ENCODE measurements at places on chromosomes 16 and 17.

DNA sequence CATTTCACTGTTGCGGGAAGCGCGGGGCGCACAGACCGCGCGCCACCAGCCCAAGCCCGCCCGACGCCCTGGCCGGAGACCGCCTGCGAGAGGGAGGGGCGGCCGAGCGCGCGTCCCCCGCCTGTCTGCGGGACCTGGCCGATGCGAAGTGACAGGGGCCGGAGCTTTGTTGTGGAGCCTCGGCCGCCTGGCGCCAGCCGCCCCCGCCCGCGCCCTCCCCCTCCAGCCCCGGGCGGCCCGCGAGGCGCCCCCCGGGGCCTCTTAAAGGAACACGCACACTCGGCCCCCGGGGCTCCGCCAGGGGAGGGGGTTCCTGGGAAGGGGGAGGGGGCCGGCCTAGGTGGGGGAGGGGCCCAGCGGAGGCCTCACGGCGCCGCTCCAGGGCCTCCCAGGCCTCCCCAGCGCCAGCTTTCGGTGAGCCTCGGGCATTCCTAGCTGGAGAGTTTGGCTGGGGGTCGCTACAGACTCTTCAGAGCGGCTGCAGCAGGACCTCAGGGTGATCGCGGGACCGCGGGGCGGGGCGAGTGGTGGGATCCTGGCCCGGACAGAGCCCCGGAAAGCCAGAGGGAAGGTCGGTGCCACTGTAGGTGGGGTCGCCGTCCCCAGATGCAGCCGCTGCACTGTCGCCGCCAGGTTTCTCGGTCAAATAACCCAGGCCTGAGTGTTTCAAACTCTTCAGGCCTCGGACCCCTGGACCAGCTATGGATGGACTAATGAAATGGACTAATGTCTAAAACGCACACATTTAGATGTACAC is 2.4 kb upstream of the TBX2 start:
- no peak for DNase-seq
- no peaks in the 10 kb centered on the region for H3K36me3 ChIP-seq
- H3K4me1 ChIP-seq, result peaks cover 11% of the 10 kb centered on the region
- no peak overlapping the region for H3K27ac ChIP-seq
- peaks cover 71% of the 10 kb centered on the region for H3K27me3 ChIP-seq
- H3K4me3 ChIP-seq, result peak overlapping the region; percentile 4

GRCh38 chr17:64780096-64781013 is 118.2 kb upstream of the SMURF2 start:
- H3K36me3 ChIP-seq, result no peaks in the 10 kb centered on the region
- peaks cover 24% of the 10 kb centered on the region for H3K27me3 ChIP-seq
- H3K4me3 ChIP-seq, result peak overlapping the region; percentile 57

GRCh38 chr16:67430977-67431774 is at the start of gene HSD11B2:
TSS of gene HSD11B2 (plus strand) at chr16:67431121. CDS start at chr16:67431249, 128 bp downstream.
- H3K4me1 ChIP-seq, result peaks cover 7% of the 10 kb centered on the region
- H3K36me3 ChIP-seq, result peaks cover 4% of the 10 kb centered on the region
- no peak within 1 kb of the TSS for H3K27ac ChIP-seq
- H3K4me3 ChIP-seq, result peak within 1 kb of the TSS; percentile 79

DNA sequence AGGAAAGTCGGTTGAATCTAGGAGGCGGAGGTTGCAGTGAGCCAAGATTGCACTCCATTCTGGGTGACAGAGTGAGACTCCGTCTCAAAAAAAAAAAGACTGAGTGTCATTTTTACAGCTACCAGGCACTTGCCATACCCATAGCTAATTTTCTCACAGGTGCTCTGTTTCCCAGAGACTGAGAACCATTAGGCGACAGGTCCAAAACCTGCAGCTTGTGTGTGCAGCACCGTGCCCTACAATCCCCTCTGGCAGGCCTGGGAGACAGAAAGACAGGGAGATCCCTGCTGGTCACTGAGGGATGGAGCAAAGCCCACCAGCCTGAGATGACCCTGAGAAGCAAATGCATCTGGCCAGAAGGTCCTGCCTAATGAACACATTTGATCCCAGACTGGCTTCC is 2.7 kb downstream of the TFAP4 start:
- H3K36me3 ChIP-seq, result no peaks in the 10 kb centered on the region
- H3K4me1 ChIP-seq, result no peaks in the 10 kb centered on the region
- H3K27me3 ChIP-seq, result no peaks in the 10 kb centered on the region
- no peak overlapping the region for H3K4me3 ChIP-seq
- DNase-seq, result no peak

DNA sequence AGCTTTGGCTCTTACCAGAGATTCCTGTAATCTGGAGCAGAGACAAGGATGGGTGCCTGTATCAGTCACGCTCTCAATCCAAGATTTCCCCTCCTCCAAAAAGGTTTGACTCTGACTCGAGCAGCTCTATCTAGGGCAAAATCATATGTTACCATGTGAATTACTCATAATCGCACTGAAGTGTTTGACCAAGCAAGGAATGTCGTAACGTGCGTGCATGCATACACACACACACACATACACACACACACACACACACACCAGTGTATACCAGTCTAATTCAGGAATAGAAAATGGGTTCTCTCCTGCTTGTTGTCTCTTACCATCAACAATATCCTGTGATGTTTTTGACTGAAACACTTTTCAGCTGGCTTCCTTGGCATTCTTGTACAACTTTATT is 835.1 kb downstream of the KCNJ2 start:
- H3K4me1 ChIP-seq, result no peaks in the 10 kb centered on the region
- no peaks in the 10 kb centered on the region for H3K27me3 ChIP-seq
- no peak overlapping the region for H3K4me3 ChIP-seq
- no peaks in the 10 kb centered on the region for H3K36me3 ChIP-seq
- no peak for DNase-seq

DNA sequence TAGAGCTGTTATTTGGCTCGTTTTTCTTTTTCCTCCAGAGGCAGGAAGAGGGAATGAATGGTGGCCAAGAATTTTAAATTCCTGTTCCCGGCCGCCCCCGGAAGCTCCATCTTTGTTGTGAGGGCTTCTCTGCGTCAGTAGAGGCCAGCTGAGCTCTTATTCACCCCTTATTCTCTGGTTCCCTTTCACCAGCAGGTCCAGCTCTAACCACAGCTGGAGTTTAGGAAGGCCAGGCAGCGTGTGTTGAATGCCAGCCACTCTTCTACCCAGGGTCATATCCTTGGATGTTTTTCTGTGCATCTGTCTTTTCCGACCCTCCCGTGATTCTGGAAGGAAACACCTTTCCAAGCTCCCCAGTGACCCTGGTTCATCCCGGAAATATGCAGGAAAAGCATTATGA is 570.5 kb downstream of the WWOX start:
- no peaks in the 10 kb centered on the region for H3K27me3 ChIP-seq
- no peak overlapping the region for H3K4me3 ChIP-seq
- no peak for DNase-seq
- 0 out of 2 replicates have a peak, but pooled peaks cover 1% of the 10 kb centered on the region for H3K4me1 ChIP-seq
- no peaks in the 10 kb centered on the region for H3K36me3 ChIP-seq

DNA sequence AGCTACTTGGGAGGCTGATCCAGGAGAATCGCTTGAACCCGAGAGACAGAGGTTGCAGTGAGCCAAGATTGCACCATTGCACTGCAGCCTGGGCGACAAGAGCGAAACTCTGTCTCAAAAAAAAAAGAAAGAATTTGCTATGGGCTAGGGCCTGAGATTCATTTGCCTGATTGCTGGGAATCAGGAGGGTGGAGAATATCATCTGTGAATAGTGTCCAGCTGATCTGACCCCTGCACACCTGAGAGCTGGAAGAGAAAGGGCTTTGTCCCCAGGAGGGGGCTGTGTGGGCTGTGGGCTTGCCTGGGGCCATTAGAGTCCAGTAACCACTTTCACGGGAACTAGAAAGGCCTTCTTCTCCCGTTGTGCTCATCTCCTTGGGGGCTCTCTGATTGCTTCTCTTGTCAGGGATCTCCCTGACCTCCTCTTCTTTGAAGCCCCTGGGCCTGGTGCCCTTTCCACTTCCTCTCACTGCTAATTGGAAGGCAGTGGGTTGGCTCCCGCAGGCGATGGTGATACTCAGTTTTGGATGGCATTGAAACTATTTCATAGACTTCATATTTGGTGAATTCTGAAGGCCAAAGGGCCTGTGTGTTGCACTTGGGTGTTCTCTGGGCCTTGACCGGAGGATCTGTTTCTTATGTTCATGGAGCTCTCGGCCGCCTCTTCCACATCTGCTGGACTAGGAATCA is 66.1 kb upstream of the NFAT5 start:
- H3K4me1 ChIP-seq, result no peaks in the 10 kb centered on the region
- H3K27me3 ChIP-seq, result no peaks in the 10 kb centered on the region
- H3K27ac ChIP-seq, result no peak overlapping the region
- DNase-seq, result no peak
- H3K36me3 ChIP-seq, result no peaks in the 10 kb centered on the region

- H3K36me3 ChIP-seq, result no peaks in the 10 kb centered on the region
- no peak overlapping the region for H3K27ac ChIP-seq
- DNase-seq, result no peak
- H3K27me3 ChIP-seq, result no peaks in the 10 kb centered on the region
- H3K4me3 ChIP-seq, result no peak overlapping the region
- no peaks in the 10 kb centered on the region for H3K4me1 ChIP-seq
Observed at GRCh38 chr16:87681981-87682570, 79.8 kb downstream of the JPH3 start.

GRCh38 chr16:53643474-53643873 is 60.2 kb downstream of the RPGRIP1L start:
- no peak for DNase-seq
- no peak overlapping the region for H3K4me3 ChIP-seq
- H3K4me1 ChIP-seq, result no peaks in the 10 kb centered on the region
- H3K36me3 ChIP-seq, result no peaks in the 10 kb centered on the region
- no peak overlapping the region for H3K27ac ChIP-seq
